HT-29 (cell line): ENCODE measurements at places on chromosomes 1 and 21. TPM values are rescaled to one million over a fixed set of nuclear protein-coding genes. Genes with fewer than 3 reads are reported as not detected.

PBX1 gene
- total RNA-seq, result 5.1 and 11.1 TPM in 2 replicates

KCND3 gene
- not detected in 2 replicates for total RNA-seq

- no peak for DNase-seq
Observed at GRCh38 chr21:25029580-25029979, 577.7 kb downstream of the MRPL39 start.

GRCh38 chr1:27624467-27625178 is 10.4 kb downstream of the FGR start:
- DNase-seq, result no peak

DNA sequence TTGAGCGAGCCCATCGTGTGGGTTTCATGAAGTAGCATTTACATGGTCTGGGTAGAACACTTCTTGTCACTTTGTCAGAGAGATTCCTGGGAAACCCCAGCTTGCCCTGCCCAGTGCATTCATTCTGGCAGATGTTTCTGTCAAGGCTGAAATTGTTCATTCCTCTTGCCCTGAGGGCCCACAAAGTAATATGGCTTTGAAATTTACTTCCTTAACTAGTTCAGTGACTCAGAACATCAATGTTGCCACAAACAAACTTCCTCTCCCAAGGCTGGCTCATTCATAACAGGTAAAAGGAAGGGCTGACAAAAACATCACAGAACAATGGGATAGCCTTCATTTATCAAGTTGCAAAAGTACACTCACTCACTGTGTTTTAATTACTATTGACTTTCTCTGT is 5.0 kb upstream of the KIAA0040 start:
- DNase-seq, result peak; percentile 4

GRCh38 chr1:86502721-86503405 is 34.1 kb downstream of the CLCA1 start:
- peak; percentile 80 for DNase-seq
